ENCODE measurements at places on chromosomes 12 and 14. TPM values are rescaled to one million over a fixed set of nuclear protein-coding genes. Genes with fewer than 3 reads are reported as not detected.

The ACTN1 gene
- 303 TPM for total RNA-seq

DNA sequence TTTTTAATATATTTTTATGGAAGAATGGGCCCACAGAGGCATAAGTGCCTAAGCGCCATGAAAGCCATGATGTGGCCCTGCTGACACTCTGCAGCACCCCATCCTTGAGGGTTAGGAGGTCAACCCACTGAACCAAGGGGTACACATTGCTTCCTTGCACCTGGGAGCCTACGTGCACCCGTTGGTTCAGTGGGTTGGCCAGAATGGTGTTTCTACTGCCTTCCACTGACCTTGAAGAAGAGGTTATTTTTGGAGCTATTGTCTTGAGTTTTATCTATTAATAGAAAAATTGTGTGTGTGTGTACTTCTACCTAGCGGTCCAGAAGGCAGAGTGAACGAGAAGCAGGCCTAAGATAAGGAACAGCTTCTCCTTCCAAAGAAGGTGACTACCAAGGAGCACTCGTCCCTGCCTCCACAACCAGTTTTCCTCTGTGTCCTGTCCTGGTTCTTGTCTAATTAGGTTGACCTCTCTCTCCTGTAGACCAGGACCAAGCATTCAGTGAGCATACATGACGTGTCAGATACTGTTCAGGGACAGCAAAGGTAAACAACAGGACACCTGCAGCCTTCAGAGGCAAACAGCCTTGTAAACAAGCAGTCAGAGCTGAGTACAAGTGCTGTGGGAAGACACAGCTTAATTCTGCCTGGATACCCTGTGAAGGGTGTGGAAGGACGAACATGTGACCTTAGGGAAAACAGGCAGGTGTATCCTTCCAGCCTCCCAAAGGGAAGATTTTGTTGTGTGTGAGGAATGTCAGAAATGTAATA is 30.4 kb upstream of the PLEK2 start:
- no peak overlapping the region for H3K4me3 ChIP-seq
- H3K4me1 ChIP-seq = peaks cover 4% of the 10 kb centered on the region
- no peak overlapping the region for H3K27ac ChIP-seq
- no peaks in the 10 kb centered on the region for H3K27me3 ChIP-seq
- DNase-seq = no peak

DNA sequence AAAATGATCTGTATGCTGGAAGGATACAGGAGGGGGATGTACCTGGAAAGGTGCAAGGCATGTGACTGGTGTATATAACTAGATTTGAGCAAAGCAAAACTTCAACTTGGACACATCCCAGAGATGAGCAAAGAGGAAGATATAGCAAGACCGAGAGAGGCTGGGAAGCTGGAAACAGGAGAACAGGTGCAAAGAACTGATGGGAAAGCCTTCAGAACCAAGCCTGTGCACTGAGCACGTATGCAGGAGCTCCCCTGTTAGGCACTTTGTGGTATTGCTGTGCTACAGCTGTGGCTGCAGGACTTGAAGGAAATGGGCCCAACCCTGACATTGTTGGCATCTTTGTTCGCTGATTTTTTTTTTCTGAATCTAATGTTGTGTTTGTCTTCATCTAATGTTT is 120.7 kb upstream of the PWP1 start:
- H3K27me3 ChIP-seq = no peaks in the 10 kb centered on the region
- no peak overlapping the region for H3K27ac ChIP-seq
- no peaks in the 10 kb centered on the region for H3K36me3 ChIP-seq
- H3K4me1 ChIP-seq = no peaks in the 10 kb centered on the region

GRCh38 chr12:47267571-47267970 is 187.8 kb upstream of the AMIGO2 start:
- peaks cover 49% of the 10 kb centered on the region for H3K4me1 ChIP-seq
- H3K4me3 ChIP-seq = no peak overlapping the region
- DNase-seq = peak; percentile 46
- H3K27me3 ChIP-seq = no peaks in the 10 kb centered on the region

GRCh38 chr14:101223561-101224162 is 320.1 kb upstream of the RTL1 start:
- no peak overlapping the region for H3K27ac ChIP-seq
- no peaks in the 10 kb centered on the region for H3K27me3 ChIP-seq
- no peak for DNase-seq
- no peaks in the 10 kb centered on the region for H3K36me3 ChIP-seq
- no peak overlapping the region for H3K4me3 ChIP-seq
- no peaks in the 10 kb centered on the region for H3K4me1 ChIP-seq

The CCDC184 gene
- not detected for total RNA-seq

- H3K27me3 ChIP-seq = no peaks in the 10 kb centered on the region
- no peak overlapping the region for H3K27ac ChIP-seq
- no peaks in the 10 kb centered on the region for H3K36me3 ChIP-seq
- peaks cover 8% of the 10 kb centered on the region for H3K4me1 ChIP-seq
- DNase-seq = no peak
Observed at GRCh38 chr12:84075991-84076390, 836.6 kb downstream of the SLC6A15 start.

The HOXC6 gene
- total RNA-seq = 5.3 TPM

DNA sequence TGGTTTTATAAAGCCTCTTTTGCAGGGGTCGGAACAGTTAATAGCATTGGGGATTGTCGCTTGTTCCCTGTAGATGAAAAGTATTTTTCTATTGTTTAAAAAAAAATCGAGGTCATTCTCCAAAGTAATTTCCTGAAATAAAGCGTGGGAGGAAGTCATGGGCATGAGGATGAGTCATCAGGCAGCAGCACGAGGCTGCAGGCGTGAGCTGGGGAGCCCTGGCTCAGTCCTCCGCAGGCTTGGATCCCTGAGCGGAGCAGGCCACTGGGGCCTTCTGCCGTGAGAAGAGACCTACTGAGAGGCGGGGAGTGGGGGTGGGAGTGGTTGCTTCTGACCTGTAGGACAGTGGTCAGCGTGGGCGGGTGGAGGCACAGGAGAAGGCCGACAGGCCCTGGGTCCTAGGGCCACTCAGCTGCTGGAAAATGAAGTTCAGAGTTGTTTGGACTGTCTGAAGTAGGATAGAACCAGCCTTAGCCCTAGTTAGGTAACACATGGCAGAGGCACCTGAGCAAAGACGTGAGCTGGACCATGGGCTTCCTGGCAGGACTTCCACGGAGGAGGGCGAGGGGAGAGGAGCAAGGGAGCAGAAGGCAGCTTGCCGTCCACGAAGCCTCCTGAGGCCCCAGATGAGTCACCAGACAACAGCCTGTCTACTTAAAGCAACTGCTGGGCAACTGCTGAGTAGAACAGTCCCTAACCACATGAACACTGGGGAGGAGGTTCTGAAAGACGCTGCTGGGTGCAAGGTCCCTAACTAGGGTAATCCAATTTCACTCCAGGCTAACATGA is 21.1 kb upstream of the LGALS3 start:
- no peaks in the 10 kb centered on the region for H3K27me3 ChIP-seq
- peaks cover 31% of the 10 kb centered on the region for H3K4me1 ChIP-seq
- peak overlapping the region; percentile 77 for H3K27ac ChIP-seq
- H3K36me3 ChIP-seq = peaks cover 5% of the 10 kb centered on the region

GRCh38 chr12:2386566-2386965 is 333.8 kb downstream of the CACNA1C start:
- no peaks in the 10 kb centered on the region for H3K4me1 ChIP-seq
- peaks cover 33% of the 10 kb centered on the region for H3K27me3 ChIP-seq
- H3K4me3 ChIP-seq = no peak overlapping the region
- no peaks in the 10 kb centered on the region for H3K36me3 ChIP-seq
- DNase-seq = no peak

DNA sequence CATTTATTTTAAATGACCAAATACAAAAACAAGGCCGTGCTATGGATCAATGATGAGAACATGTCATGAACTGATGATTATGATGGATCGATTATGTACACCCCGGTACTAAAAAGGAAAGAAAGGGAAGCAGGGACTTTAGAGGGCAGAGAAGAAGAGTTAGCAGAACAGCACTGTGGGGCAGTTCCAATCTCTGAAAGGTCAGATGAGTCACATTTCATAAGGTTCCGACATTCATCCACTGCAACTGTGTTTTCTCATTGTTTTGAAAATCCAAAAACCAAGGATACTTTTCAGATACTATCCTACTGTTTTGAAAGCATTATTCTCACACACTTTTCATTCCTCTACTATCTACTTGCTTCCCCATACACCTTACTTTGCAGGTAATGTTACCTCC is 169.3 kb downstream of the STXBP6 start:
- H3K36me3 ChIP-seq = no peaks in the 10 kb centered on the region
- no peak overlapping the region for H3K27ac ChIP-seq
- no peak overlapping the region for H3K4me3 ChIP-seq
- no peak for DNase-seq

The TTC9 gene
- total RNA-seq = 3.6 TPM

The SRGAP1 gene
- 11.0 TPM for total RNA-seq

DNA sequence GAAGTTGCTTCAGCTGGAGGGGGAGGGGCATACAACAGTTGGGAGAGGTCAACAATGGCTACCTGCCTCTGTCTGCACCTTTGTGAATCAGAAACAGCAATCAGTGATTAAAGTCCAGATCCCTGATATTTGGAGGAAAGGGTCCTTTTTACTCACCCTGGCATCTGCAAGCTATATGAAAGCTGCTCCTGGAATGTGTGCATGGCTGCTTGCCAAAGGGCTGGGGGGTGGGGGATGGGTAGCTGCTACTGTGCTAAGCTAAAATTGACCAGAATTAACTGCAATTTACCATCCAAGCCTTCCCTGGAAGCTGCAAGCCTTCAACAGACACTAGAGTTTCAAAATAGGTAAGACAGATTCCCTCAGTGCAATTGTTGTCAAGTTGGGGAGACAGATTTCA is 13.5 kb upstream of the GTF2A1 start:
- H3K27me3 ChIP-seq = no peaks in the 10 kb centered on the region
- no peak overlapping the region for H3K4me3 ChIP-seq
- H3K27ac ChIP-seq = no peak overlapping the region
- peak; percentile 39 for DNase-seq
- no peaks in the 10 kb centered on the region for H3K36me3 ChIP-seq

DNA sequence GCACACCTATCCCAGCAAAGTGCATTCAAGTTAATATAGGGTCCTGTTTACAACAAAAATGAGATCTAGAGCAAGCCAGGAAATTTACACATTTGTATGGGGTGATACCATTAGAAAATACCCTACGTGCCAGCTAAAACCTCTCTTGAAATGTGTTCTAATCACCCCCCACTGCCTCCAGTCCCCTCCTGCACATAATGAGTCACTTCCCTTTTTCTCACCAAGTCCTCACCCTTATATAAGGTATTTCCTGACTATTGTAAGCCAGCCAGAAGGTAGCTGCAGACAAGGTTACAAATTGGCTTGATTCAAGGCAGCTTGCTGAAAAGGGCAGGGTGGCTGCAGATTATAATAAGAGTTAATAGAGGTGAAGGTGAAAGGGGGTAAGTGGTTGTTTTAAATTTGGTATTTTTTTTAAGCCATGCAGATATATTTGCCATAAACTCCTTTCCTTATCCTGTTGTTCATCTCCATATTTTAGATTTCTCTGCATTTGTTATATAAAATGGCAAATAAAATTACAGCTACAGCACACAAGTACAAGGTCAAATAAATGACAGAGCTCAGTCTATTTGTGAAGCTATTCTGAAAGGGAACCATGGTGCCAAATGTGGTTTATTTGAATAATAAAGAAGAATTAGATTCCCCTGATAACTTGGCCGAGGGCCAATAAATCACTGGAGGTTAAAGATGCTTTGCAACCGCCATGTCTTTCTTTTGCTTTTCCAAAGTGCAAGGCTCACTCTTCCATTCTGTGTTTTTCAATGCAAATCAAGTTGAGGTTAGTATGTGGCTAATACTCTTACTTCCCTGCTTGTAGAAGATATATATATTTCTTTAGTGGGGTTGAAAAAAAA is 385.9 kb downstream of the EGLN3 start:
- no peak overlapping the region for H3K4me3 ChIP-seq
- peak; percentile 82 for DNase-seq
- peaks cover 45% of the 10 kb centered on the region for H3K4me1 ChIP-seq
- H3K27me3 ChIP-seq = no peaks in the 10 kb centered on the region
- no peak overlapping the region for H3K27ac ChIP-seq

The CRIP1 gene
- 45.9 TPM for total RNA-seq

The BDKRB2 gene
- total RNA-seq = 0.07 TPM

DNA sequence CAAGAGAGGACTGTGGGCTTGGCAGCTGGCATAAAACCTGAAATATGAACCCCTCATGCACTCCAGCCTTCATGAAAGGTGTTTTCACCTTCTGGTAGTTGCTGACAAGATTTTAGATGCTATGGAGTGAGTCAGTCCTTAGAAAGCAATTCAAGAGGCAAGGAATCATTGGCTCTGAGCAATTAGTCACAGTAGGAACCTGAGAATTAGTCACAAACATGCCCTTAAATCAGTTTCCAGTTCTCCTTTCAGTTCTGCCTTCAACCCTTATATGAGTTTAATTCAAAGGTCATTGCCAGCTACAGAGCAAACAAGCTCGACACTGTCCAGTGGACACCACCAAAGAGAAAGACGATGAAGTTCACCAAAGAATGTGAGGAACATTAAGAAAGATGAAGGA is 472.3 kb downstream of the GLT1D1 start:
- H3K27me3 ChIP-seq = no peaks in the 10 kb centered on the region
- DNase-seq = no peak
- H3K4me1 ChIP-seq = no peaks in the 10 kb centered on the region
- no peaks in the 10 kb centered on the region for H3K36me3 ChIP-seq

DNA sequence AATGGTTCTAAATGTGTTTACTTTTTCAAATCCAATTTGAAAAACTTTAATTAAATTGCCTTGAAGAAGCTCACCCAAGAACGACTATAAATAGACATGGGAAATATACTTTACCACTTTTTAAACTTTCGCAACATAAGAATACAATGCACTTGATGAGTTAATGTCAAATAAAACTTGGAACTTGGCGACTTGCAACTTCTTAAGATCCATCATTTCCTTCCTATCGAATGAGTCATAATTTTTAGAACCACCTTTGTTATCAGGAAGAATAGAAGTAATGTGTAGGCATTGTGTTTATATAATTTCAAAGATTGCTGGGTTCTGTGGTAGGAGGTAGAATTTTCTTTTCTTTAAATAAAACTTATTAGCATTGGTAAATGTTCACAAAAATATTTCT is 1417.4 kb upstream of the FLRT2 start:
- no peak overlapping the region for H3K27ac ChIP-seq
- H3K36me3 ChIP-seq = no peaks in the 10 kb centered on the region
- H3K4me1 ChIP-seq = no peaks in the 10 kb centered on the region
- DNase-seq = peak; percentile 38

The IL26 gene
- not detected for total RNA-seq

The MUCL1 gene
- not detected for total RNA-seq

- peaks cover 64% of the 10 kb centered on the region for H3K4me1 ChIP-seq
- no peaks in the 10 kb centered on the region for H3K27me3 ChIP-seq
- H3K4me3 ChIP-seq = no peak overlapping the region
- no peak for DNase-seq
Observed at GRCh38 chr12:6225630-6226001, 25.4 kb downstream of the CD9 start.

The HEATR5A gene
- 11.5 TPM for total RNA-seq

GRCh38 chr12:131226345-131227265 is 272.9 kb downstream of the ADGRD1 start:
- peaks cover 29% of the 10 kb centered on the region for H3K27me3 ChIP-seq
- H3K4me3 ChIP-seq = no peak overlapping the region
- no peak for DNase-seq
- no peaks in the 10 kb centered on the region for H3K4me1 ChIP-seq

GRCh38 chr12:10851243-10851858 is 2.1 kb upstream of the PRR4 start:
- H3K4me1 ChIP-seq = peaks cover 30% of the 10 kb centered on the region
- H3K36me3 ChIP-seq = no peaks in the 10 kb centered on the region
- H3K27me3 ChIP-seq = no peaks in the 10 kb centered on the region
- H3K27ac ChIP-seq = peak overlapping the region; percentile 82
- DNase-seq = peak; percentile 7

The FOXN4 gene
- total RNA-seq = not detected

The TSPAN19 gene
- not detected for total RNA-seq

The SELPLG gene
- total RNA-seq = 0.73 TPM

The LRFN5 gene
- not detected for total RNA-seq
